CD4-positive, alpha-beta T cell treated with Interleukin-17A for 4 hours (primary cell): ENCODE measurements at places on chromosomes 7 and 10.

GRCh38 chr10:114642729-114643128, 15.3 kb downstream of the ABLIM1 start:
- DNase-seq: no peak

- no peak for DNase-seq
These were observed 102.7 kb upstream of the MKLN1 start for GRCh38 chr7:131224996-131225395.

DNA sequence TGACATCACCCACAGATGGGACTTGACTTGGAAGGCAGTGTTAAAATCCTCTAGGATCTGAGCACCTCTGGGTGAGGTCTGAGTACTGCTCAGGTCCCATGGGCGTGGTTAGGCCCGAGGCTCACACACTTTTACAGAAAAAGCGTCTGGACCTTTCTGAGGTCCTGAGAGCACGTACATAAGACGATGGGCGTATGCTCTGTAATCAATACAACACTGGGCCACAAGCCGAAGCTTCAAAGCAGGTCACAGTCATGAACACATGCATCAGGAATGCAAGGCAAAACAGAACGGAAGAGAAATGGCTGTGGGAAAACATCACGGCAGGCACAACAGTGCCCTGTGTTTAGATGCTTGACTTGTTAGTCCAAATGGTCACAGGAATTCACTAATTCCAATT, 112.2 kb downstream of the LARP4B start:
- DNase-seq: no peak

DNA sequence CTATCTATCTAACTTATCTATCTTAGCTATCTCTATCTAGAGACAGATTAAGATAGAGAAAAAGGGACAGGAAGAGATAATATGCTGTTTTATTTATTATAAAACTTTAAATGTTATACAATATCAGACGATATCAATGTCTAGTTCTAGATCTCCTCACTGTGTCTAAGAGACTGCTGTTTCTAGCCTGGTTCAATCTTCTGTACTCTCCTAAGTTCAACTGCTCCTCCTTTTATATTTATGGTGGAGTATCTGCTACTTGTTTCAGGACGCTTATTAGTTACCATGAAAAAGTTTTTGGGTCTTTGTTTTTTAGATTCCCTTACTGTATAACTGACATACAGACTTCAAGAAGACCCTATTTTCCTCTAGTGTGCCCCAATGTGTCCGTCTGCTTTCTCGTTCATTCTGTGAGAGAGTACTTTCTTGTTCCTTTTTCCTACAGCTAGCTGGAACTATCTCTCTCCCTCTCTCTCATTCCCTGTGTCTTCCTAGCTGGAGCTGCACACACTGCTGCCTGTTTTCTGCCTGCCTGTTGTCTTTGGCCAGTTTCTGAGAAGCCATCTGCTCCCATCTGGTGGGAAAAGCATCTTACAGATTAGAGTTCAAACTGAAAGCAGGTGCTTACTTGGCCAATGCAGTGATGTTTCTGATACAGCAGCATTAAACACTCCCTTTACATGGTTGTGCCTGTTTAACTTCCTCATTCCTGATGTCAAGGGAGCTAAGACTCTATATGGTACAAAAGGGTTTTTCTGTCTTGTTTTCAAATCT, 49.4 kb upstream of the ARL4A start:
- no peak for DNase-seq

GRCh38 chr10:74976565-74976964, 134.9 kb upstream of the SAMD8 start:
- no peak for DNase-seq

- no peak for DNase-seq
These were observed 153.2 kb downstream of the NEBL start for GRCh38 chr10:20743942-20744341.

DNA sequence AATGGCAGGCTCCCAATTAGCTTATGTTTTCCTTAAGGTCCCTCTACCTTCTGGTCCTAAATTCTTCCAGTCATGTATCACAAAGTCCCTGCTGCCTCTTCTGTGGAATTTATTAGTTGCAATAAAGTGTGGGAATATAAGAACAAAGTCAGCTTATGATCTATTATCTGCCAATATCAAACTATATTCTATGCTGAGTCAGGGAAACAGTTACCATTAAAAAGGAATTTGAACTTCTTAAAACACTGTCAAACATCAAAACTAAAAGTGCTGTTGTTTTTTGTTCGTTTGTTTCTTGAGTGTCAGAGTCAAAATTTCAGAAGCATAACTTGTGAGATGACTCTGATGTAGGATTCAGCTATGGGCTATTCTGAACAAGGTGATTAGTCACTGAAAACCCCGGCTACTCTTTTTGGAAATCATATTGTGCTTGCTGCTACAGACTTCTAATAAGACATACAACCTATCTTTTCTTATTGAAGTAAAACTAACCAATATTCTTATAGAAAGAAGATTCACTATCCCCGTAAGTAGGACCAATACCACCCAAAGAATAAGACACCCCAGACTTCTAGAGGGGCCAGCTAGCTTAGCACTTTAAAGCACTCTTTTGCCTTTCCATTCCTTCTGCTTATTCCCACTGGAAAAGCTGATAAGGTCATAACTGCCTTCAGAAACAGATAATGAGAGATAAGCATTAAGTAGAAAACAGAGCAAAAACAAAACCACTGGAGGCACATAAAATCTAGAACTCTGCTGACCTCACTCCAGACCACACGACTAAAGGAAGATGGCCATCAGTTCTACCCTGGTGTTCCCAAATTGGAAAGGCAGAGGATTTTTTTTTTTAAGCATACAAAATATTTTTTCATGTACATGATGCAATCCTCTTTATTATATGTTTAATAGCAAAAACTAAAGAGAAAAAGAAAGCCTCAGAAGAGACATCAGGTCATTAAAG, 370.6 kb downstream of the PARD3 start:
- no peak for DNase-seq

DNA sequence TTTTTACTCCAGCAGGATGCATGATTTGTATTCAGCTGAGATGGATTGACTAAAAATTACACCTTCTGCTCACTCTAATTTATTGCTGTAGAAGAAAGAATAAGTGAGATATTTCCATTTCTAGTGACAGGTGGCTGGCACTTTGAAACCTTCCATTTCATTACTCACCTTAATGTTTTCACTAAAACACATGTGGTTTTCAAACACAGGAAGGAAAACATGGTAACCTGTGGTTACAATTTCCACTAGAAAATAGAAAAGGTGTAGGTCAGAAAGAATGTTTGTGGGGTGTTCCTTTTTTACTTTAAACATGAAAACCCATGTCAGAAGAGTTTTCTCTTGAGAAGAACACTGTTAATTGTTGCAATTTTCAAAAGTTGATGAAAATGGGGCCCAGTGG, 12.0 kb upstream of the PRKCQ start:
- peak; percentile 27 for DNase-seq

- no peak for DNase-seq
These were observed 12.8 kb downstream of the LRRN3 start for GRCh38 chr7:111103678-111104274.

GRCh38 chr7:123480107-123480506, 54.3 kb downstream of the IQUB start:
- DNase-seq: no peak

DNA sequence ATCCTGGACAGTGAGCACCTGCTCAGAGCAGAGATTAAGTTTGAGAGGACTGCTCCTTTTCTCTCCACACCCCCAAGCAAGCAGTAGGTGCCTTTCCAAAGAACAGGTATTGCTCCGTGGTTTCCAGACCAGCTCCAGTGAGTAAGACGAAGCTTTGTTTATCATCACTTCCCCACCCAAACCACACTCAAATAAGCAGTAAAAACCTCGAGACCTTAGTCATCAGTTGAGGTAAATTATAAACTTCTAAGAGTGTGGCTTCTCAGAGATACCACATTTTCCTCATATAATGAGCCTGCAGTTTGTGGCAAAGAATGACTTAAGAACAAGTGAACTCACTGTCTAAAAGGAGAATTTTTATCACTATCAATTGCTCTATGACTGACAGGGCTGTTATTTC, 50.0 kb upstream of the GRB10 start:
- DNase-seq: no peak

GRCh38 chr7:19133886-19134285, 11.3 kb downstream of the FERD3L start:
- no peak for DNase-seq

DNA sequence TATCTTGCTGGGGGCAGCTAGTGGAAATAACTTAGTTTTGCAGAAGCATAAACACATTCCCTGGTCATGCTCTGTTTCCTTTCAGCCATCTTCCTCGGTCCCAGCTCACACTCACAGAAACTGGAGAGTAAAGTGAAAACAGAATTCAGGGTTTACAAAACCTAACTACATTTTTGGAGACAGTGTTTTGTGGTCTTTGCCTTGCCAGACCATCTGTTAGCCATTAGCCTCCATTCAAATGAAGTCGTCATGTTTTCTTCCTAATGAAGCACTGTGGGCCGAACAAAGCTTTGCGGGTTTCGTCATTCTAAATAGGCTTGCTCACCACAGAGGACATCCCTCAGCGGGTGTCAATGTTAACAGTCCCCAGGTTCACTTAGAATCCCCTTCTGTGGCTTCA, 214.6 kb upstream of the TMEM72 start:
- no peak for DNase-seq

DNA sequence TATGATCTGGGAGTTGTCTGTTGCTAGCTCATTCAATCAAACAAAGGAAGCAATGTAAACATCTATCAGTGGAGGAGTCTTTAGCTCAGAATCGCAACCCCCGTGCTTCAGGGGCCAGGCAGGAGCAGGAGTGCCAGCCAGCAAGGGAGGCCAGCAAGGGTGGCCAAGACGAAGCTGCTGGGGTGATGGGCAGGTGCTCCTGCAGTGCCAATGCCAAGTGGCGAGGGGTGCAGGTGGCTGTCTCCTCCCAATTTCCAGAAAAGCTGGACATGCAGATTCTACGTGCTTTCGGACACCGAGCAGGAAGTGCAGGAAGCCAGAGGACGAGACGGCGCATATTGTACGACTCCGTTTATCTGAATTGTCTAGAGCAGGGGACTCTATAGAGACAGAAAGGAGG, 48.1 kb upstream of the EBF3 start:
- no peak for DNase-seq

DNA sequence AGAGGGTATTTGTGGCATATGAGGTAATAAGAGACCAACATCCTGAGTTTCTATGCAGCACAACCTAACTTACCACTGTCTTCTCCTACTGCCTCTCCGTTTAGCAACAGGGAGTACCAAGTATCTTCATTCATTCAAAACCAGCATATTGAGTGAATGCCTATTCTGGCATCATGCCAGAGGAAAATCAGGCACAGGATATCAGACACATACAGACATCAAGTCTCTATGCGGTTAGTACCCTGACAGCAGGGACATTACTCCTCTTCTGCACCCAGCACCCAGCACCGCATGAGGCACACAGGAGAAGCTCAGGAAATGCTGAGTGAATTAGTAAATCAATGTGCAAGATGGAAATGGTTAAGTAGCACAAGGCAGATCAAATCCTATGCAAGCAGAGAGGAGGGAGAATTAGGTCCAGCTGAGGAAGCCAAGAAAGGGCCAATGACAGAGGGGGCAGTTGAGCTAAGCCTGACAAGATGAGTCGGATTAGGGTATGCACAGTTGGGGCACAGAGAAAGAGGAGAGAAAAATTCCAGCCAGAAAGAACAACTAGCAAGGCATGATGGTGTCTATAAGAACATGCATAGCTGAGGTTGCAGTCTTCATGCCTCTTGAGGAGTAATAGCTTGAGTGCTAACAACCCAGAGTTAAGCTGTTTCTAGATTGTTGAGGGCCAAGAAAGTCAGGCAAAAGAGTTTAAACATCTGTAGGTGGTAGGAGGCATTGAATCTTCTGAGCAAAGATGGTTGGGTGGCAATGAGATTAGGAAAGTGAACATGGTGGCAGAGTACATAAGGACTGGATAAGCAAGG, 146.0 kb downstream of the PLXNA4 start:
- no peak for DNase-seq

DNA sequence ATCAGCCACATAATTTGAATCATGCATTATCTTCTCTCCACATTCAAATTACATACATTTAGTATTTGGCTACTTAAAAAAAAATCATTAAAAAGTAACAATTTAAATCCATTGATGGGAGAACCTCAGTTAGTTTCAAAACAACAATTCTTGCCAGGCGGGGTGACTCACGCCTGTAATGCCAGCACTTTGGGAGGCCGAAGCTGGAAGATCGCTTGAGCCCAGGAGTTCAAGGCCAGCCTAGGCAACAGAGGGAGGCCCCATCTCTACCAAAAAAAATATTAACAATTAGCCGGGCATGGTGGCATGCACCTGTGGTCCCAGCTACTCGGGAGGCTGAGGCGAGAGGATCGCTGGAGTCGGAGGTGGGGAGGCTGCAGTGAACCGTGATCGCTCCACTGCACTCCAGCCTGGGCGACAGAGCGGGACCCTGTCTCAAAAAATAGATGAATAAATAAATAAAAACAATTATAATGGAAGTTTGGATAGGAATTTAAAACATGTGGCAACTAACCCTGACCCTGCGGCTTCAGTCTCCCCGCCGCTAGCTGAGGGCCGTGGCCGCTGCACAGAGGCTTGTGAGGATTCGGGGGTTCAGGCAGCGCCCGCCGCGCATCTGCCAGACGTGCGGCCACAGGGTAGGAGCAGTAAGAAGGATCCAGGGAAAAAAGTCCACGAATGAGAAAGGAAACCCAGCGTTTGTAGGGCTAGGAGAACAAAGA, 1.1 kb upstream of the CSGALNACT2 start:
- DNase-seq: no peak

- DNase-seq: no peak
These were observed 233.8 kb upstream of the PRKCQ start for GRCh38 chr10:6813856-6814255.

GRCh38 chr7:100545360-100546128, 6.5 kb downstream of the AGFG2 start:
- peak; percentile 75 for DNase-seq

DNA sequence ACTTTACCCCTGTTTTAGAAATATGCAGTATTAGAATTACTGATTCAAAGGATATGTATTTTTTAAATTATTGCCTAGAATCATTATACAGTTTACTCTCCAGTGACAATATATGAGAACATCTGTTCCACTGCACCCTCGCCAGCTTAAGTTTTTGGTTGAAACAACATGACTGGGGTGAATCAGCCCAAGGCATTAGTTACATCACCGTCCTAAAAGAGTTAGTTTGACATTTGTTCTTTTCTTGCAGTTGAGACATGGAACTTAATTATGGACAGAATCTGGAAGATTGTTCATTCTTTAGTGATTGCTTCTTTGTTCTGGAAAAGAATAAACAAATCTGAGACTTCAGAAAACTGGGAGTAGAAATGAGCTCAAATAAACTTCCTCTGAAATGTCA, 167.3 kb upstream of the DKK1 start:
- no peak for DNase-seq

DNA sequence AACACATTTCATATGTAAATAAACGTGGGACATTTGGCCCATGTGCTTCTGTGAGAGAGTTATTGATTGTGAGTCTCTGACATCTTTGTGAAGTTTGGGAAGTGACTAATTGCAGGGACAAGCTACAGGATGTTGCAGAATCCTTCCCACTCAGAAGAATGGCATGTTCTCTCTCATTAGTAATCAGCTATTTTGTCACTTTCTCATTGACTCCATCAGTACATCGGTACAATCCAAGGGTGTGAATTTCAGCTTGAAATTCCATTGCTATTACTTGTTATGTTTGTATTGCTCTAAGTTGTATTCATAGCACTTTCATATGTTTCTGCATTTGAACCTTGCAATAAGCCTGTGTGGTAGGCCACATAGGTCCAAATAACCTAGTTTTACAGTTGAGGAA, 100.0 kb upstream of the KCNMA1 start:
- no peak for DNase-seq
